Fibroblast of skin of back (primary cell): ENCODE measurements at places on chromosomes 11 and 22.

GRCh38 chr11:120168960-120169681 lies 31.2 kb upstream of the TRIM29 start:
- DNase-seq = peak; percentile 64

GRCh38 chr11:102510439-102511135 lies 20.0 kb downstream of the MMP7 start:
- DNase-seq = no peak

- peak; percentile 43 for DNase-seq
Measured at GRCh38 chr11:12761029-12761428, 86.8 kb downstream of the TEAD1 start.

- DNase-seq = peak; percentile 53
Measured at GRCh38 chr11:106156290-106156937, 79.0 kb downstream of the AASDHPPT start.

DNA sequence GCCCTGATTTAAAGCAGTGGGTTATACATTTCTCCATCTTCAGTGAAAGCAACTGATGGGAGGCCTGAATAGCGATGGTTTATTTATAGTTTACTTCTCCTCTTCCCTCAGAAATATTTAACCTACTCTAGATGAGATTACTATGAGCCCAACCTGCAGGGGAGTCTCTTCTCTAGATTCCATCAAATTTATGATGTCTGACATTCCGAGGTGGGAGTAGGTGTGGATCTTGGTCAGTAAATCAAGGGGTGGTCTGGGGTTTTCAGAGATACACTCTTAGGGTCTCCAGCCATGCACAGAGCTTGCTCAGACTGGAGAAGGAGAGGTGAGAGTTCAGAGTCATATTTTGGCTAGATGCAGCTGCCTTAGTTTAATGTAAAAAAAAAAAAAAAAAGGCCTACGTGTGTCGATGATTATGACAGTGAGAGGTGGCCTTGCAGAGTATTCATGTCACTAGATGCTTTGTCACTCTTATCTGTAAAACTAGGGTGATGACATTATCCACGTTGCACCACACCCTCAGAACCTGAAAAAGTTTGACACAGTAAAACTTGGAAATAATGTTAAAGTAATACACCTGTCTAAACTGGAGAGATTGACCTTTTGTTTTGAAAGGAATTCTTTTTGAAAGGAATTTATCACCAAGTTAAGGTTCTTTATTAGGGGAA lies 81.2 kb downstream of the EXT2 start:
- no peak for DNase-seq

DNA sequence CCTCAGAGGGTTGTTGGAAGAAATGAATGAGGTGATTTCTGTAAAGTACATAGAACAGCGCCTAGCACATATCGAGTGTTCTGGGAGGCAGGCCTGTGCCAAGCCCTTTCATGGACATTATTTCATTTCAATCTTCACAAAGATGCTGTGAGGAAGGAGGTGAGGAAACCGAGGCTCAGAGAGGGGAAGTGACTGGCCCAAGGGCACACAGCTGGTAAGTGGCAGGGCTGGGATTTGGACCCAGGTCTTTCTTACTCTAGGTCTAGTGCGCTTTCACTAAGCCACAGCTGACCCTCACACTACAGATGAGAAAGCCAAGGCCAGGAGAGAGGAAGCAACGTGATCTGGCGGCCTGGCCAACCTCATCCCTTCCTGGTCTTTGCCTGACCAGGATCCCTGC lies 2.0 kb downstream of the PELI3 start:
- DNase-seq = no peak

DNA sequence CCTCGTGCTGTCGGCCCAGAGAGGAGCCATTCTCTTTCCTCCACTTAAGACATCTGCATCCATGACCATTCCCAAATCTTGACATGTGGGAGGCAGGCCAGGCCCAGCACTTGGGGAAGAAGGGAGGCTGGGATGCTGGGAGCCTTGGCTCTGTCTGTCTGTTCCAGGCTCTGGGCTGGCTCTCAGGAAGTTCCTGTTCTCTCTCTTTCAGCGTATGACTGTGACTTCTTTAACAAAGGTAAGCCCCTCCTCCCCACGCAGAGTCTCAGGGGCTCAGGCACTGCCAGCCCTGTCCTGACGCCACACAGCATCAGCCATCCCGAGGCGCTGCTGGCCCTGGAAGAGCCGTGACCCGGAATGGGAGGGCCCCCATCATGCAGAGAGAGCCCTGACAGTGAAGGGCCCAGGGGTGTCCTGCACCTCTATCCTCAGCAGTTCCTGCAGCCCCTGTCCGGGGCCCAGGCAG lies 52.4 kb downstream of the OTOG start:
- no peak for DNase-seq

DNA sequence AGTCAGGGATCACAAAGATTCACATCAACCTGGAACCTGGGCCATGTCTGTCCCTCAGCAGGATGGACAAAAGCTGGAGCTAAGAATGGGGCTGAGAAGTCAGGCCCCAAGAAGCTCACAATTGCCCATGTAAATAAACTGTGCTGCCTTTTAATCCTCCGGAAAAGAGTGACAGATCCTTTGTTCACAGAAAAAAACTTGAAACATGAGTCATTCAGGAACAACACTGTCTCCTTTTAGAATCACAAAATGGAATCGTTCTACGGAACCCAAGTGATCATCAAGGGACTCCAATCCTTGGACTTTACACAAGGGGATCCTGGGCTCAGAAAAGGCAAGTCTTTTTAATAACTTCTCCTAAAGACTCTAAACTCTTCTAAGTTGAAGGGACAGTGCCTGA lies 36.1 kb downstream of the RELT start:
- peak; percentile 65 for DNase-seq

DNA sequence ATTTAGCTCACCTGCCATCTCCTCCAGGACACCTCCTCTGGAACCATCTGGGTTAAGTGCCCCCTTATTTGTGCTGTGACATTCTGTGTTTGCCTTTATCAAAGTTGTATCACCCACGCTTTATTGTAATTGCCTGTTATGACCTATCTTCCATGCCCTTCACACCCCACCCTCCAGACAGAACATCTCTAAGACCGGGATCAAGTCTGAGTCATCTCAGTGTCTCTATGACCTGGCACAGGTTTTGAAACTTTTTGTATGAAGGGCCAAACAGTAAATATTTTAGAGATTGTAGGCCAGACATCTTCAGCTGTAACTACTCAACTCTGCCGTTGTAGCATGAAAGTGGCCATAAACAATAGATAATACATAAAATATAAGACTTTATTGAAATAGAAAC lies 161.8 kb downstream of the SPON1 start:
- DNase-seq = no peak

- no peak for DNase-seq
Measured at GRCh38 chr11:13010749-13011465, 1.8 kb downstream of the RASSF10 start.

DNA sequence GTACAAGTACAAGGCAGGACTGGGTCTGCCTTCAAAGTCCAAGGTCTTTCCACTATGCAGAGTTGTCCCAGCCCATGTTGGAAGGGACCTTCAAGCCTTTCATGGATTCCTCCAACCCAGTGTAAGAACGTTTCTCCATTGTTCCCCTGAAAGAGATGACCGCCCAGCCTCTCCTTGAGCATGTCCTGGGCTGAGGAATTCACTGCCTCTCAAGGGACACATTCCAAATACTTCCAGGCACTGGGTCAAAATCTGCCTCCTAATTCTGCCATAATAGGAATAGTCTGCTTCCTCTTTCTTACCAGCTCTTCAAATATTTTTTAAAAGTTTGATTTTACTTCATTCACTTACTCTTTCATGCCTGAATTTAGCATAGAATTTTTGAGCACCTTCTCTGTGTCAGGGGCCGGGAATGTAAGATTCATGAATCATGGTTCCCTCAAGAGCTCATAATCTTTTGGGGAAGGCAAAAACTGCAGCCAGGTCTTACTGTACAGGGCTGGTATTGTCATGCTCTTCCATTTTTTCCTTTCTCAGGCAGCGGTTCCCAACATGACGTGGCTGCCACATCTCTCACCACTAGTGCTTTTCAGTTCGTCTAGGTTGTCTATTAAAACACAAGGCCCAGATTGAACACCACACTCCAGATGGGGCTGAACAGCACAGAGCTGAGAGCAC lies 143.3 kb upstream of the TBCEL start:
- peak; percentile 22 for DNase-seq

- DNase-seq = no peak
Measured at GRCh38 chr22:47630741-47631534, 868.5 kb downstream of the TBC1D22A start.

DNA sequence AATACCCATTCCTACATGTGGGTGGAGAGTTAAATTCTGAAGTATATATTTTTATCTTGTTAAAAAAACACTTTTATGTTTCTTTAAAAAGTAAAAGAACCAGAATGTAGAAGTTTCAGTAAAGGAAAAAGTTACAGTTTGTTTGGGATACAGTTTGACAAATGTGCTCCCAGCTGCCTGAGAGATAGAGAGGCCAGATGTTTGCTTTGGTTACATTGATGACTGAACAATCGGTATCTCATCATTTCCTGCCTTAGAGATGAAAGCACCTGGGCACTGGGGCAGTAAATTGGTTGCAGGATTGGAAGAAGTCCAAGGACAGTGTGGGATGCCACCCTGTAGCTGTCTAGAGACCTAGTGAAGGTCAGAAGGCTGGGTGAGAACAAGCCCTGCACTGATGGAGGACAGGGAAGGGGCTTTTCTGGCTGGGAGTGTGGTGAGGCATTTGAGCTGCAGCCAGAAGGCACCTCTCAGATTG lies 16.6 kb downstream of the MED15 start:
- DNase-seq = no peak

- DNase-seq = no peak
Measured at GRCh38 chr11:27882066-27882697, 181.9 kb upstream of the BDNF start.

- DNase-seq = no peak
Measured at GRCh38 chr22:46976598-46976997, 214.1 kb downstream of the TBC1D22A start.

GRCh38 chr22:26714971-26715370 lies 57.6 kb downstream of the MIAT start:
- DNase-seq = no peak

DNA sequence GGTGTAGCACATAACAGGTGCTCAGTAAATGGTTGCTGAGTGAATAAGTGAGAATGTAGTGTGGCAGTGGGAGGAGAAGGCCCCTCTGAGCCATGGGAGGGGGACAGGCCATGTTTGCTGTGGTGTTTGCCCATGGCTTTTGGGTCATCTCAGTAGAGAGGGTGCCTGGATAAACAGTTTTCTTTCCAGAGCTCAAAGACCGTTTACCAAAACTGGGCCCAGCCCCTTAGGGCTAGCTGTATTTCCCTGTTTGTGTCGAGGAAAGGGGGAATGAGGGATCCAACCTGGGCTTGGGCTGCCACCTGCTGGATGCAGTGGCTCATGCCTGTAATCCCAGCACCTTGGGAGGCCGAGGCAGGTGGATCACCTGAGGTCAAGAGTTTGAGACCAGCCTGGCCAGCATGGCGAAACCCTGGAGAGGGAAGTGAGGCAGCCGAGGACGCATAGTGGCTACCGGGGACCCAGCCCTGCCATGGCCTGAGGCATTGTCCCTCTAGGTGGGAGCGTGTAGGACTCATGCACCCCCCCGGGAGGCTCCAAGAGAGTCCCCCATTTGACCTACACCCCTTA lies 8.7 kb upstream of the LTO1 start:
- DNase-seq = no peak

DNA sequence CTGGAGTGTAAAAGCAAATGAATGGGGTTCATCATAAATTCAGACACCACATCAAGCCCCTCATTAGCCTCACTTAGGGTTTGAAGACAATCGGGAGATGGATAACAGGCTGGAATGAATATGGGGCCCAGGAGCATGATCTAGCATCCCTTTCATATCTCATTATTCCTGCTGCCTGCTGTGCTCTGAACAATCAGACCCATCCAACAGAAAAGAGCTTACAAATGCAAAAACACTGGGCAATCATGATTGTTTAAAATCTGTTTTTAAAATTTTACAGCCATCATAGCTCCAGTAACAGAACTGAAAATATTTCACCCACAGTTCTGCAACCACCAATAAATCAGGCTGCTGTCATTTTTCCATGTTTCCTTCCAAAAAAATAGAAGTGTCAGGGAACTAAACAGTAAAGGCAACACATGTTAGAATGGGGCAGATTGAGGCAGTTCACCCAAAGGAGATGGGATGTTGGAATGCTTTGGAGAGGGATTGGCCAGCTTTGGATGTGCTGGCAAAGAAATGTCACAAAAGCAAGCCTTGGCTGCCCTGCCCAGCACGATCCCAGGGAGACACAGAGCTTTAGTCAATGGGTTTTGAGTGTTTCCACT lies 47.8 kb upstream of the BMAL1 start:
- no peak for DNase-seq

DNA sequence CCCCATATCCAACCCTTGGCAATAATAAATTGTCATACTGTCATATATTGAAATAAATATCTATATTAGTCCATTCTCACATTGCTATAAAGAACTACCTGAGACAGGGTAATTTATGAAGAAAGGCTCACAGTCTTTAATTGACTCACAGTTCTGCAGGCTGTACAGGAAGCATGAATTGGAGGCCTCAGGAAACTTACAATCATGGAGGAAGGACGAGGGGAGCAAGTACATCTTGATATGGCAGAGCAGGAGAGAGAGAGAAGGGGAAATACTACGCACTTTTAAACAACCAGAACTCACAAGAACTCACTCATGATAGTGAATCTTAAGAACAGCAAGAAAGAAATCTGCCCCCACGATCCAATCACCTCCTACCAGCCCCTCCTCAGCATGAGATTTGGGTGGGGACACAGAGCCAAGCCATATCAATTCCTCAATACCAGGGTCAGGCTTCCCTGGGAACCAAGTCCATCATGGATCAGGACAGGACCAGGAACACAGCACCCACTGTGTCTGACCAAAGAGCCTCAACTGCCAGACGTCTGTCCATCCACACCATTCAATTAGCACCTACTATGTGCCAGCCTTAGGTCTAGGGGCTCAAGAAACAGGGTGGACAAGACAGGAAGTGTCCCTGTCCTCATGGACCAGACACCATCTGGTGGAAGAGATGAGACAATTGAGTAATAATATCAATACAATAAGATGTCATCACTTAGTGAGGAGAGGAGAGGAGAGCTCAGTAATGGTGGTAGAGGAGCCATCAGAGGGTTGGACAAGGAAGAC lies 56.9 kb upstream of the TOP3B start:
- no peak for DNase-seq

DNA sequence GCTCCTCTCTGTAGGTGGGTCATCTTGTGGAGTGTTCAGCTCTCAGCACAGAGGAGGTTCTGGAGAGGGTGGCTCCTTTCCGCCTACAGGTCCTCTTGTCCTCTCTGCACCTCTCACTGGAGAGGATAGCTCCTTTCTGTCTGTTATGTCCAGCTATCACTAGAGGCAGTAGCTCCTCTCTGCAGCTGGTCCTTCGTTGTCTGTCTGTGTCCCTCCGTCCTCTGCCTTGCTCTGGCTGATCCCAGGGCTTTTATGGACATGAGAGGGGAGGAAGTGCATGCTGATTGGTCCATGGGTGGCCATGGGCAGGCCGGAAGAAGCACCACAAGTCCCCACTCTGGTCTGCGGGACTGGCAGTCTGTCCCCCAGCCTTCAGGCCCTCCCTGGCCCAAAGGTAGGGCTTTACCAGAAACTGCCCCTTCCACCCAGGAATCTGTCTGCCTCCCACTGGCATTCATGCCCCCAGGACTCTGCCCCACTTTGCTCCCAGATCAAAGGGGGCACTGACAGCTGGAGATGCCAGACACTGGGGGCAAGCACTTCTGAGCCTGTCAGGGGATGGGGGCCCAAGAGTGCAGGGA lies 38.6 kb upstream of the CALCB start:
- DNase-seq = no peak

- no peak for DNase-seq
Measured at GRCh38 chr11:130209954-130210854, 50.6 kb downstream of the ST14 start.
